ENCODE measurements at places on chromosomes 1 and 21. TPM values are rescaled to one million over a fixed set of nuclear protein-coding genes. Genes with fewer than 3 reads are reported as not detected.

DNA sequence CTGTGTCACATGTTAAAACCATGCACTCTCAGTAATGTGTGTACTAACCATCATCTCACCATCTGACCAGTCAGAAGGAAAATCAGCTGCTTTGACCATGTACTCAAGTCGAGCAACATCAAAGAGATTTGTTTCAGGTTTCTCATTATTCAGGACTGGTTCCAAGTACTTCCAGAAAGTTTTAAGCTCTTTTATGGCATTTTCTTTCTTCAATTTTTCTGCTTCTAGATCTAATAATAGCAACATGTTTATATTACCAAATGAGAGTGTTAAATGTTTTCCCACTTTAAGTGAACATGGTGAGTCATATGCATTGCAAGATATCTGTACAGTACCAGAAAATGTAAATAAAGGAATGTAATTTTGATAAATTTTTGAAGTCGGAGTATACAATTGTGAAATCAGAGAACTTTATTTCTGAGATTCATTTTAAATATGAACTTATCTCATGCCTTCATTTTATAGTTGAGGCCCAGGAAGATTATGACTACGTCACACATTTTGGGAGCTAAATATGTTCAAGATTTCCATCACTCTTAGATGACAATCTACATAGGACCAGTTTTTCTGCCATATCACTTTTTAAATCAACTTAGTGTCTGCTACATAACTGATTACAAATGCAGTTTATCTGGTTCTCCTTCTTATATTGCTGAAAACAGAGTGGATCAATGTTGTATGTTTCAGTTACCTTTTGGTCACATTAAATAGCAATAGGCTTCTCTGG lies 87.2 kb downstream of the SPAG17 start:
- DNase-seq = no peak

- DNase-seq = no peak
These were observed 101.6 kb downstream of the NOS1AP start for GRCh38 chr1:162171111-162171510.

DNA sequence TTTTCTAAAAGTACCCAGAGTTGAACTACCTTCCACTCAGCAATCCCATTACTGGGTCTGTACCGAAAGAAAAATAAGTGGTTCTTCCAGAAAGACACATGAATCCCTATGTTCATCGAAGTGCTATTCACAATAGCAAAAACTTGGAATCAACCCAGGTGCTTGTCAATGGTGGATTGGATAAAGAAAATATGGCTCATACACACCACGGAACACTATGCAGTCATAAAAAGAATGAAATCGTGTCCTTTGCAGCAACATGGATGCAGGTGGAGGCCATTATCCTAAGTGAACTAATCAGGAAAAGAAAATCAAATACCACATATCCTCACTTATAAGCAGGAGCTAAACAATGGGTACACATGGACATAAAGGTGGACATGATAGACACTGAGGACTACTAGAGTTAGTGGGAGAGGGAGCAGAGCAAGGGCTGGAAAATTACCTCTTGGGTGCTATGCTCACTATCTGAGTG lies 32.9 kb upstream of the JUN start:
- DNase-seq = no peak

DNA sequence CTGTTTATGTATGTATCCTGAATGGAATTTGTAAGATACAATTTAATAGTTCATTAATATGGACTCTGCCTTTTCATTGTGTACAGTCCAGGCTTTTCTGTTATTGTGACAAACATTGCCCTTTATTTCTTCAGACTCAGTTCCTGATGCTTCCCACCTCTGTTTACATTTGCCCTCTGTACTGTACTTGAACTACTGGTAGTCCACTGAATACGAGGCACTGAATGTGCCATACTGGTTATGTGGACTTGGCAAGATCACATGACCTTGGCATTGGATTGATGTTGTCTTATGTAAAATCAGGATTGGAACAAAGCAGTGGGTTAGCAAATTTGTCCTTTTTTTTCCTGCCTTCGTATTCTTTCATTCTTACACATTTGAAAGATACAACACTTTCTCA lies 27.8 kb downstream of the RALGPS2 start:
- no peak for DNase-seq

- DNase-seq = no peak
These were observed 153.6 kb downstream of the CNIH3 start for GRCh38 chr1:224769452-224770335.

GRCh38 chr21:25170681-25171080 lies 436.6 kb downstream of the MRPL39 start:
- DNase-seq = no peak

DNA sequence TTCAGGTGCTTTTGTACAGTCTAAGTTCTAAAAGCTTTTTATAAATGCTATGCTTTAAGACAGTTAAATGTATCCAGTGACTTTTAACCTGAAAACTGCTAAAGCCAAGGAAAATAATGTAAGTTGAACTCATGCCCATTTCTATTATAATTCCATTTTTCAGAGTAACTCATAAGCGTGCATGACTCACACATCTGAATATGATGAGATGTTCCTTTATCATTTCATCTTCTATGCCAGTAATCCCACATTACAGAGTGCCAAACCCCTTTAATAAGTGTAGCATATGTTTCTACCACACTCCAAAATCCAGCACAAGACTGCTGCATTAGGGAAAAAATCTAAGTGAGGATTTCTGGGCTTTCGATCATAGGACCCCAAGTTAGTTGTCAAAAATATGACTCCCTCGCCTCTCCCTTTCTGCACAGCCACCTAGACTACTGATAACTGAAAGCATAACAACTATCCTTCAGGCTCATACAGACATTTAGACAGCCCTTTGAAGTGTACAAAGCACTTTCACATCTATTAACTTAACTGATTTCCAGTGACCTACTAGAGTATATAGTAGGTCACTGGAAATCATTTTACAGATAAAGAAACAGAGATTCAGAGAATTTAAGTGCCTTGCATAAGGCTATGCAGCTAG lies 45.3 kb downstream of the JAK1 start:
- no peak for DNase-seq

DNA sequence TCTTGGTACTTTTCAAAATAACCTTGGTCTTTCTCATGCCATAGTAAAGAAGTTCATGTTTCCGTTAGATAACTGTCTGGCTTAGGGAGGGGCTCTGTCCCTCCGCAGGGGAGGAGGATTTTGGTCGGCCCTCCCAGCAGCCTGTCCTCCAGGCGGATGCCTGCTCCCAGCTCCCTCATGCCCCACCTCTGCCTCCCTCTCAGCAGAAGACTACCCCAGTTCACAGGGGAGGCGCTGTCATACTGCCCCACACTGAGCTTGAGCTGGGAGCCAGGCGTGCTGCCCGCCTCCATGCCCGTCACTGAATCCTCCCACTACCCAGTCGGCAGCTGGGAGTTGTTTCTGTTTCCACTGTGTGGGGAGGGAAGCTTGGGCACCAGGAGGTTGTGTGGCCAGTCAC lies 127.3 kb downstream of the CAMTA1 start:
- DNase-seq = no peak

DNA sequence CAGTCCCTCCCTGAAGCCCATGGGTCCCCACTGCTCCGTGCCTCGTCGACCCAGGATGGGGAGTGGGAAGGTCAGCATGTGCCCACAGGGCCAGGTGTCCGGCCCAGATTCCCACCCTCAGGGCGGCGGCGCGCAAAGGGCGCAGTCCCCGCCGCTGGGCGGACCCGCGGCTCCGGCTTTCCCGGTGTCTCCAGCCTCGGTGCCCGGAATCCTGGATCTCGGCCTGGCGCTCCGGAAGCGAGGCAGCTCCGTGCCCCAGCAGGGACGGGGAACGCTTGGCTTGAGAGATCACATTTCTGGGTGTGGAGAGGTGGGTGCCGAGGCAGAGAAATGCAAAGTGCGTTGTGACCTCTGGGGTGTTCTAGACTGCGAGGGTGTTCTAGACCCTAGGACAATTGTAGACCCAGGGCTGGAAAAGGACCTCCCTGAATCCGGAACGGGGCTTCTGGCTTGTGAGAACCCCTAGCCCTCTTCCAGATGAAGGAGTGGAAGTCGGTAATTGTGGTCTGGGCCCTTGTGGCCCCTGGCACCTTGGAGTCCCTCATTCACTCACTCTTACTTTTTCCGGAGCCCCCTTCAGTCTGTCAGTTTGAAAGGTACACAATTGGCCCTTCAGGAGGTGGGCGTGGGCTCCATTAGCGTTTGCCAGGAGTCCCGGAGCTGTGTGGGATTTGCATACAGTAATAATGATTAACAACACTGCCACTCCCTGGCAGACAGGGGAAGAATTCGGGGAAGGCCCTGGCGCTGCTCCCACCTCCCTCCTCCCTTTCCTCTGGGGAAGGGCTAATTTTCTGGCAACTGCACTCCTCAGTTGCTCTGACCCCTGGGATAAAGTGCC lies 1.6 kb upstream of the KCND3 start:
- DNase-seq = peak; percentile 78

GRCh38 chr1:110850627-110851026 lies 22.3 kb upstream of the CD53 start:
- DNase-seq = no peak

VCAM1 gene
- total RNA-seq = not detected

UBXN10 gene
- not detected for total RNA-seq

RNU1-4 gene
- not detected for total RNA-seq

C21orf58 gene
- 4.7 TPM for total RNA-seq

SFN gene
- not detected for total RNA-seq

SMIM1 gene
- not detected for total RNA-seq

CACHD1 gene
- total RNA-seq = 5.7 TPM

MPL gene
- not detected for total RNA-seq

LAMC1 gene
- 59.6 TPM for total RNA-seq
